ENCODE measurements at places on chromosomes 5 and 9.

DNA sequence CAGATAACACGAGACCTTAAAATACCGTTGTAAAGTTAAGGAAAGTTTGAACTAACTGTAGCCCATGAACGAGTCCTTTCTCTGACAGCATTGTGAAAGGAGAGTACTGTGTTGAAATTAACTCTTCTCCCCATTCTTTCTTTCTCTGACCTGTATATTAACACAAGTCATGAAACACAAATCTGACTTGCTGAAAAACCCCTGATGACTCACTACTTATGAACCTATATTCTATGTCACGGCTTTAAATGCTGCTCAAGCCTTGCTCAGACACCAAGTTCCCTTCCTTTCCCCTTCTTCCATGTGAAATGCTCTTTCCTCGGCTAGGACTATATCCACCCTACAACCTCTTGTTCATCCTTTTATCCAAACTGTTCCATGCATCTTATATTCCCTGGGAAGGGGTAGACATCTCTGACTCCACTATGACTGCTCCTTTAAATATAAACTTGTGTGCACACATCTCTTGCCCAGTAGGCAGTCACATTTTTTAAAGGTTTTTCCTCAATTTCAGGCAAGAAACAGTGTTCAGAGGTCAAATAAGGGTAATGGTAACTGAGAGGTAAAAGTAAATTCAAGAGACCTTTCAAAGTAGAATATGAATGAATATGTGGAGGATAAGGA is 142.9 kb downstream of the NFIB start:
- DNase-seq = no peak

DNA sequence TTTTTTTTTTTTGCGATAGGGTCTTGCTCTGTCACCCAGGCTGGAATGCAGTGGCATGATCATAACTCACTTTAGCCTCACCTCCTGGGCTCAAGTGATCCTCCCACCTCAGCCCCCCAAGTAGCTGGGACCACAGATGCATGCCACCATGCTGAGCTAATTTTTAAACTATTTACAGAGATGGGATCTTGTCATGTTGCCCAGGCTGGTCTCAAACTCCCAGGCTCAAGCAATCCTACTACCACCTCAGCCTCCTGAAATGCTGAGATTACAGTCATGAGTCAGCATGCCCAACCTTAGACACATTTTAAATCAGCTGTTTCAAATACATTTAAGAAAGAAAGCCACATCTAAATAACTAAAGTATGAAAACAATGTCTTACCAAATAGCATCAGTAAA is 439.0 kb downstream of the EBF1 start:
- DNase-seq = no peak

DNA sequence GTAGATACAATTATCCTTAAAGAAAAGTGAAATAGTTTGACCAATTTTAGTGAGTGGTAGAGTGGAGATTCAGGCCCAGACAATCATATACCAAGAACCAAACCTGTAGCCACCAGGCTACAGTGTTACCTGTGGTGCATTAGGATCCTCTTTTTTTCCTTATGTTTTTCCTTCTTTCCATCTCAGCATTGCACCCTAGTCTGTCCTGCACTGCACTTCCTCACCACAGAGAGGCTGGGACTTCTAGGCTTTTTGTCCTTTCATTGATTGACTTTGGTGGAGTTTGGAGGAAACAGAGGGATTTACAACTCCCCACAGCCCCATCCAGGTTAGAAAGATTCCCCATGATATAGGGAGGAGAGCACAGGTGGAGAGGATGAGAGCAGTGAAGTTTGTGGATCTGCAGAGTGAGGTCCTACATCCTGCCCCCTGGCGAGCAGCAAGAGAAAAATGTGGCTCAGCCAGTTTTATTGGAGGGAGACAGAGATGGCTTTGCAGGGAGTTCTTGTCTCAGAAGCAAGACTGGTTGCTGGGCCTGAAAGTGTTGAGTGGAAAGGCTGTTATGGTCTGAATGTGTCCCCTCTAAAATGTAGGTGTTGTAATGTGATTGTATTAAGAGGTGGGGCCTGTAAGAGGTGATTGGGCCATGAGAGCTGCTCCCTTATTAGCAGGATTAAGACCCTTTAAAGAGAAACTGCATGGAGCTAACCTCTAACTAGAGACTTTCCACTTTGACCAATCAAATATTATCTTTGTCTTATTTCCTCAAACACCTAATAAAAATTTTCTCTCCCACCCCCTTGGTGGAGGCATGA is 36.2 kb downstream of the KIF4B start:
- no peak for DNase-seq

GRCh38 chr5:173761178-173761513 is 127.0 kb upstream of the CPEB4 start:
- DNase-seq = no peak

GRCh38 chr5:143717400-143717799 is 94.6 kb upstream of the HMHB1 start:
- DNase-seq = no peak

DNA sequence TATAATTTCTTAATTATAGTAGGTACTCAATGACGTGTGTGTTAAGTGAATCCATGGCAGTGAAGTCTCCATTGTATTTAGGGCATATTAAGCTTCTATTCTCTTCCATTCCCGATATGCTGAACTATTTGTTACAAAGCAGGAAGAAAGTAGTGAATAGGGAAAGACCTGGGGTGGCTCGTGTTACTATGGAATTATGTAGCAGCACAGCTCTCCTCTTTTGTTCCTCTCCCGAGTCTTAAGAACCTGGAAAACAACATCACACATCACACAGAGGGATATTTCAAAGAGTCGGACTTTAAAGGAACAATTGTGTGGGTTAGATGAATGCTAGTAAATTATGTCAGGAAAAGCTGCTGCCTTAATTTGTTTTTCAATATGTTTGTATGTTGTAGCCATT is 131.8 kb downstream of the PCSK5 start:
- no peak for DNase-seq
